Stimulated activated naive CD8-positive, alpha-beta T cell treated with anti-CD3 and anti-CD28 coated beads, Interleukin-15, amount 100 ng/mL, for 72 hours (primary cell): ENCODE measurements at places on chromosomes 16 and 17.

- peak; percentile 52 for DNase-seq
These were observed 16.1 kb downstream of the CCR7 start for GRCh38 chr17:40548982-40549685.

GRCh38 chr16:87951552-87952538 is 611 bp downstream of the BANP start:
- peak; percentile 51 for DNase-seq

DNA sequence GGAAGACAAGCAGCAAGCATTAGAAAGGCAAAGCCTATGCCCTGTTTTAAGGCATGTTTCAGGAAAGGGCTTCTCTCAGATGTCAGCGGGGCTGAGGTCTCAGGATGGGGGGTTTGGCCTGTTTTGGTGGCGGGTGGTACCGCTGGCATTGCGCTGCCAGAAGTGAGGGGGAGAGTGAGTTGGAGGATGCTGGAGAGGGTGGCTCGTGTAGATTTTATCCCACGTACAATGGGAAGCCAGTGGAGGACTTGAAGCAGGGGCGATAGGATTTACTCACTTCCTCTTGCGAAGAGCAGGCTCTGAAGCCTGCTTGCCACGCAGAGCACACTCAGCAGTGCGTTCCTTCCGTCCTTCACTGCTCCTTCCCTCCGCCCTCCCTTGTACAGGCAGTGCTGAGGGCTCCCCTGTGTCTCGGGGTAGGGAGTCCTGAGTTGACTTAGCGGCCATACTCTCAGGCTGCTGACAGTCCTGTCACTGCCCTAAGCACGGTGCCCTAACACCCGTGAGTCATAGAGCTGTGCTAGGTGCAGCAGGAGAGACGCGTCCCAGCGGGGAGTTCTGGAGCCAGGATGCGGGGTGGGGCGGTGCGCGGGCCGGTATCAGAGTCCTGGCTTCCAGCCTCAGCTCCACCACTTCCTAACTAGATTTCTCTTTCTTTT is 113.1 kb downstream of the SNX29 start:
- peak; percentile 54 for DNase-seq

- no peak for DNase-seq
These were observed 3.3 kb downstream of the CD2BP2 start for GRCh38 chr16:30351586-30352419.

DNA sequence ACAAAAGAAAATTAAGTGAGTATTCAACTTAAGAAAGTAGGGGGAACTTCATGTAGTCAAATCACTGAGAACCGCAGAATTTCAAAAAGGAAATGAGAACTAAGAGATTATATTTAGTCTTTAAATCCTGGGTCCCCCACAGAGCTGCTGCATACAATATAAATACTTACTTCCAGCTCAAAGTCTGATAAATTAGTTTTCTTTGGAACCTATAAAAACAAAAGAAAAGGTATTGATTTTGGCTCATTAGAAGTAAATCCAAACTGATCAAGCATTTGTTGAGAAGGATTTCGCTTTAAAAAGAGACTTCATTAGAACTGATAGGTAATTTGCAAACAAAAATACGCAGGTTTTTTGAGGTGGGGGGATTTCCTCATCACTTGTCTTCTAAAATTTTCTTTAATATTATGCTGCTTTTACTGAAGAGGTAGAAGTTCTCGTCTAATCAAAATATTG is 21.9 kb downstream of the PARN start:
- no peak for DNase-seq

DNA sequence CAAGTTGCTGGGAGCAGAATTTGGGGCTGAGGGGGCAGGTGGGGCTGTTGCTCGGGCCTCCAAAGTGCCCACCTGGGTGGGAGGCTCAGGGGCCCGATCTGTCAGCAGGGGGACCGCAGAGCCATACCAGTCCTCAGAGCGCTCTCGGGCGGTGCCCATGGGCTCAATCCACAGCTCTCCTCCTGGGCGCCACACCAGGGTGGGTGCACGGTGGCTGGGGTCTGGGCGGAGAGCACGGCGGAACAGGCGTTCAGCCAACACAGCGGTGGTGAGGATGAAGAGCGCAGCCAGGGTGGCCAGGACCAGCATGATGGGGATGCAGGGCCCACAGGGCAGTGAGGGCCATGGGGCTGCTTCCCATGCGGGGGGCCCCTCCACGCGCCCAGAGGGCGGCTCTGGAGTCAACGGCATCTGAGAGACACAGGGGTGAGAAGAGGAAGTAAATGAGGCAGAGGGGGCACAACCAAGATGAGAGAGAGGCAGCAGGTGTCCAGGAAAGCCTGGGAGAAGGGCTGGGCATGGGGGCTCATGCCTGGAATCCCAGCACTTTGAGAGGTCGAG is 1.2 kb downstream of the C16orf54 start:
- DNase-seq = peak; percentile 23

- no peak for DNase-seq
These were observed 89.3 kb downstream of the GAS7 start for GRCh38 chr17:10109146-10109545.

DNA sequence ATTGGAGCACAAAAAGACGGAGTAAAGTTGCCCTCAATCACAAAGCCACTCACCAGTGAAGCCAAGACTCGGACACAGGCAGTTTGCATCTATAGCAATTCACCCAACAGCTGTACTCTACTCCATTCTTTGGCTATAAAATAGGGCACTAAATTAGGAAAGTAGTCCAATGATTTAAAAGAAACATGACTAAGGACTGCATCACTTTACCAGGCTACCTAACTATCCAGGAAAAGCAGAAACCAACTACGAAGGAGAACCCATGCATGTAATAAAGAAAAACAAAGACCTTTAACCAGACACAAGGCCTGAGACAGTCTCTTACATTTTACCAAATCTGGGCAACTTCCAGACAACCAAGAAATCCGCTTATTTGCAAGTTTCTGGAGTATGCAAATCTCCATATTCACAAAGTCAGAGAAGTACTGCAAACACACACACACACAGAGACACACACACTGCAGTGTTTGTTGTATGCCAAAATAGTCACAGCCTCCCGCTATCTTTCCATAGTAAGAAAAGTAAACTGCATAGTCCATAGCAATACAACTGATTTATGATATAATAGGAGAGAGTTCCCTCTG is 59.8 kb downstream of the CDH11 start:
- no peak for DNase-seq
